Brain pericyte (primary cell): ENCODE measurements at places on chromosomes 3 and 15.

GRCh38 chr3:188383748-188384147 lies 229.8 kb downstream of the LPP start:
- no peak for DNase-seq

DNA sequence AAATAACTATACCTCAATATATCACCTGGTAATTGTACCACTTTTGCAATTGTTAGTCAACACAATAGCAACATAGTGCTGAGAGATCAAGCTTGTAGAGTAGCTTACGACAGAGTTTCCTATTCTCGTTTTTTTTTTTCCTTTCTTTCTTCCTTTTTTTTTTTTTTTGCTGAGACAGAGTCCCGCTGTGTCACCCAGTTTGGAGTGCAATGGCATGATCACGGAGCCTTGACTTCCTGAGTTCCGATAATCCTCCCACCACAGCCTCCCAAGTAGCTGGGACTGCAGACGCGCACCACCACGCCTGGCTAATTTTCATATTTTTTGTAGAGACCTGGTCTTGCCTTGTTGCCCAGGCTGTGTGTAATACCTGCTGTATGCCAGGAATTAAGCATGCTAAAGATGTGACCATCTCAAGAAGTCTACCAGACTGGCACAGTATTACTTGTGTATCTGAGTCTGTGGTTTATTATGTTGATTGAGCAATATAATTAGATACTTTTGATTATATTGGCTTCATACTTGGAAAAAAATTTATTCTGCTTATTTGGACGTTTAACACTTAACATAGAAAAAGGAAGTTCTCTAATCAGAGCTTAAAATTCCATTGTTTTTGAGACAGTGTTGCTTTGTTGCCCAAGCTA lies 3.0 kb downstream of the SELENOT start:
- DNase-seq, result no peak

GRCh38 chr3:49034650-49035049 lies 5.5 kb upstream of the IMPDH2 start:
- no peak for DNase-seq

GRCh38 chr15:60703207-60703933 lies 224.4 kb upstream of the ICE2 start:
- DNase-seq, result no peak

DNA sequence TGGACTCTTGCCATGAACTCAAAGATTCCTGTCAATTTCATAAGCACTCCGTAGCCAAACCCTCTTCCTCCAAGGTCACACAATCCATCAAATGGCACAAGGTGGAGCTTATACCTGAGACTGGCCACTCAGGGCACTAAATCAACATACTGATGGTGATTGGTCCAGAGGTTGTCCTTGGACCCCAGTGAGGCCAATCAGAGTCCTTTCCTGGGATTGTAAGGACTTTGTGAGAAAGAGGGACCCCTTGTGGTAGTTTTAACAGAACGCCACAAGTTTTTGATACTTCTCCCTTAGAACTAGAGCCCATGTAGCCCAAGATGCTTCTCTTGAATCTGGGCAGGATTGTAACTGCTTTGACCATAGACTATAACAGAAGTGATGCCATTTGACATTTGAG lies 44.4 kb upstream of the LARS2 start:
- DNase-seq, result no peak

DNA sequence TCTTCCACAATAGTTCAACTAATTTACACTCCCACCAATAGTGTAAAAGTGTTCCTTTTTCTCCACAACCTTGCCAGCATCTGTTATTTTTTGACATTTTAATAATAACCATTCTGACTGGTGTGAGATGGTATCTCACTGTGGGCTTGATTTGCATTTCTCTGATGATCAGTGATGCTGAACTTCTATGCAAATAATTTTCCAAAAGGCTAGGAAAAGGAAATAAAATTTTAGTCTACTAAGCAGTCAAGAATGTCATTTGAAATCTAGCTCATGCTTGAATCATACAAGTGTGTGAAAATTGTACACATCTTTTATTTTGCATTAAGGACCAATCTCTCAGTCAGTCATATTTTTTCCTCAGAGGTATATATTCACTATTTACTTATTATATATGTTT lies 101.7 kb upstream of the UBP1 start:
- no peak for DNase-seq

GRCh38 chr15:56699743-56700142 lies 33.6 kb downstream of the ZNF280D start:
- no peak for DNase-seq

- no peak for DNase-seq
Measured at GRCh38 chr3:155747946-155748290, 3.0 kb upstream of the PLCH1 start.

- no peak for DNase-seq
Measured at GRCh38 chr15:43214592-43215295, 6.1 kb downstream of the EPB42 start.

- no peak for DNase-seq
Measured at GRCh38 chr3:38493031-38493430, 3.1 kb upstream of the EXOG start.
